NCI-H1930 (cell line): ENCODE measurements at places on chromosomes 11 and 22.
A peak's percentile ranks its signal among the peaks of the same experiment; 100 is the strongest.

DNA sequence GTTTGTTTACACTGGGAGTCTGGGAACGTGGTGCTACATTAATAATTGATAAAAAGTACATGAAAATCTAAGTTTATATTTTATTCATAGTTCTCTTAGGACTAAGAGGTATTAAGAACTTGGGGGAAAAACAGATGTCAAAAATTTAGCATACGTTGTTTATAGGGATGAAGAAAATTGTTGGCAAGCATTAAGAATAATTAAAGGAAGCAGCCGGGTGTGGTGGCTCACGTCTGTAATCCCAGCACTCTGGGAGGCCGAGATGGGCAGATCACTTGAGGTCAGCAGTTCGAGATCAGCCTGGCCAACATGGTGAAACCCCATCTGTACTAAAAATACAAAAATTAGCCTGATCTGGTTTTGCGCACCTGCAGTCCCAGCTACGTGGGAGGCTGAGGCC is 60.7 kb upstream of the ADORA2A start:
- no peak for DNase-seq

DNA sequence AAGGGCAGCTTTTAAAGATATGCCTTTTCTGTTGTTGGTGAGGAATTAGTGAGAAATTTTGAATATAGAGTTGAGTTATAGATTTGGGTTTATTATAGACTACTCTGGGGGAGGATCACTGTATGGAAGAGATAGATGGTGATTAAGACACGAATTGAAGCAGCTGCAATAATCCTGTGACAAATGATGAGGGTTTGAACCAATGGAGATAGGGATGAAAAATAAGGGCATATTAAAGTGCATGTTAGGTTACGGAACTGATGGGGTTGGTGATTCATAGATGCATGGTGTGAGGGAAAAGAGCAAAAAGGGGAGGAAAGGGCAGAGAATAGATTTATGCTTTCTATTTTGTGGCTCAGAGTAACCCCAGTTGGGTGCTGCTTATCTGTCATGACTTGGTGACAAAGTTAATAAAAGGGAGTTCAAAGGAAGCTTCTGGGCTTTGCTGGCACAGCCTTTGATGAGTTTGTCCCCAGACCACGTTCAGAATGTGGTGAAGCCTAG is 11.8 kb downstream of the C11orf87 start:
- DNase-seq: no peak

DNA sequence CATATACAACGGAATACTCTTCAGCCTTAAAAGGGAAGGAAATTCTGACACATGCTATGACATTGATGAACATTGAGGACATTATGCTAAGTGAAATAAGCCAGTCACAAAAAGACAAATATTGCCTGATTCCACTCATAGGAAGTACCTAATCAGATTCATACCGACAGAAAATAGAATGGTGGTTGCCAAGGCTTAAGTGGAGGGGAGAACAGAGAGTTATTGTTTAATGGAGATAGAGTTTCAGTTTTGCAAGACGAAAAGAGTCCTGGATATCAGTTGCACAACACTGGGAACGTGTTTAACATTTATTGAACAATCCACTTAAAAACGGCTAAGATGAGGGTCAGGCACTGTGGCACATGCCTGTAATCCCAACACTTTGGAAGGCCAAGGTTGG is 45.6 kb upstream of the HIPK3 start:
- no peak for DNase-seq

DNA sequence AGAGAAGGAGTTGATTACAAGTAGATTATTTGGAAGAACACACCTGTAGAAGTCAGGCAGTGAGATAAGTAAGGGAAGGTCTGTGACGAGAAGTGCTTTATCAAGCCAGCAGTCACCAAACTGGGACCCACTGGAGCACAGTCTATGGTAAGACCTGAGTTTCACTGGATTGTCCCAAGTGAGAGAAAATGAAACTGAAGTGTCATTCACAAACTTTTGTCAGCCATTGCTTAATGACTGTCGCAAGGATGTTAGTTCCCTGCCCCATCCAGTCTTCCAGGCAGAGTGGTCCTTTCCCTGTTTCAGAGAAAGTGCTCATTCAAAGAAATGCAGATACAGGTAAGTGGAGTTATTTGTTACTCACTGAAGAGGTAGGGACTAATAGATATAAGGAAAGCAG is 728.0 kb upstream of the TENM4 start:
- DNase-seq: no peak

GRCh38 chr22:47295982-47296381 is 533.5 kb downstream of the TBC1D22A start:
- DNase-seq: no peak

DNA sequence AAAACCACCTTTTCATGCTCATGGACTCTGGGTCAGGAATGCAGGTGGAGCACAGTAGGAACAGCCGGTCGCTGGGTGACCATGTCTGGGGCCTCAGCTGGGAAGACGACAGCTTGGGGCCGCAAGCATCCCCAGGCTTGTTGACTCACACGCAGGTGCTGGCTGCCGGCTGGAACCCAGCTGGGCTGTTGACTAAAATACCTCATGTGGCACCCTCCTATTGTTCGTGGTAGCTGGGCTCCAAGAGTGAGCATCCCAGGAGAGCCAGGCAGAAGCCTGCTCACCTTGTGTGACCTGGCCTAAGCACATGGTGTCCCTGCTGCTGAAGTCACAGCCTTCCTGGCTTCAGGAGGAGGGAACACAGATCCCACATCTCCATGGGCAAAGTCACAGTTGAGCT is 9.4 kb downstream of the DPP3 start:
- DNase-seq: no peak

GRCh38 chr22:19377565-19378343 is 53.8 kb downstream of the HIRA start:
- DNase-seq: no peak

DNA sequence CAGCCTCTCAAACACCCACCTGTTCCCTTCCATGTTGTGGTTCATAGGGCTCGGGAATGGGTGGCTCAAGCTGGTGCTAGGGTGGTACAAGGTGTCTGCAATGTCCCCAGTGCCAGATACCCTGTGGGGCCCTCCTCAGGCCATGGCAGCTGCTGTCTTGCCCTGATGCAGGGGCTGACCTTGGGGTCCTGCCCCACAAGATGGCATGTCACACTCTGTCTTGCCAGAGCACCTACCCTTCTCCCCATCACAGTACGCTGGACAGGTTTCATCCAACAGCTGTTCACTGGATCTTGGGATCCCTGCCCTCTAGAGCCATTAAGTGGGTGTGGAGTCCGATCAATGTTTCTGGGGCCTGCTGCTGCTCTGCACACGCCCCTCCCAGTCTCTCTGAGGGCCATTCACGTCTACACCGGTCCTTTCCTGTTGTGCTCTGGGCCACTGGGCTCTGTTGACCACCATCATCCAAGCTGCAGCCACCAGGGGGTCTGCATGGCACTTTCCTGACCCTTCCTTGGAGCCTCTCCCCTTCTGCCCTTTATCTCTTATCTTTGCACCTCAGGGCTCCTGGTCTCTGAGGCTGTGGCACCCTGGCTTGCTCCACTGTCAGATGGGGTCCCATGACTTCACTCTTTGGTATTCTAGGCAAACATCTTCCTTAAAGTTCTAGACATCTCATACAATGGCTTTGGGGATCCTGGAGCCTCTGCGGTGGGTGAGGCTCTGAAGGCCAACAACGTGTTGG is 7.1 kb downstream of the LRRC74B start:
- DNase-seq: no peak

DNA sequence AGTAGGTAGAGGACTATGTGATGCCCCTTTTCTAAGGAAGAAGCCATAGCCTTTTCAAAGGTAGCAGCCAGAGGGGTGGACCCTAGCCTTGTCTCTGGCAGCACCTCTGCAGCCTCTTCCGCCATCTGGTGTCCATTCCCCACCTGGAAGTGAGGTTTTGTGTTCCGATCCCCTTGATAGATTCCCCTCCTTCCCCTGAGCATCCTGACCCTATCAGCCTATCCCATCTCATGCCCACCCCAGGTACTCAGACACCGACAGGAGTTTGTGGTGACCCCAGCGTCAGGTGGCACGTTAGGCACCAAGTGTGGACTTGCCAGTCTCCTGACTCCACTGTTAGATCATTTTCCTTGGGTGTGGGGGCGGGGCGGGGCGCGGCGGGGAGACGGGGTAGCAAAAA is 398 bp upstream of the FAM89B start:
- peak; percentile 52 for DNase-seq

GRCh38 chr11:64358907-64359711 is at the start of gene RPS6KA4:
TSS of gene RPS6KA4 (plus strand) at chr11:64359162. CDS start at chr11:64359236, 74 bp downstream.
- DNase-seq: peak; percentile 65

DNA sequence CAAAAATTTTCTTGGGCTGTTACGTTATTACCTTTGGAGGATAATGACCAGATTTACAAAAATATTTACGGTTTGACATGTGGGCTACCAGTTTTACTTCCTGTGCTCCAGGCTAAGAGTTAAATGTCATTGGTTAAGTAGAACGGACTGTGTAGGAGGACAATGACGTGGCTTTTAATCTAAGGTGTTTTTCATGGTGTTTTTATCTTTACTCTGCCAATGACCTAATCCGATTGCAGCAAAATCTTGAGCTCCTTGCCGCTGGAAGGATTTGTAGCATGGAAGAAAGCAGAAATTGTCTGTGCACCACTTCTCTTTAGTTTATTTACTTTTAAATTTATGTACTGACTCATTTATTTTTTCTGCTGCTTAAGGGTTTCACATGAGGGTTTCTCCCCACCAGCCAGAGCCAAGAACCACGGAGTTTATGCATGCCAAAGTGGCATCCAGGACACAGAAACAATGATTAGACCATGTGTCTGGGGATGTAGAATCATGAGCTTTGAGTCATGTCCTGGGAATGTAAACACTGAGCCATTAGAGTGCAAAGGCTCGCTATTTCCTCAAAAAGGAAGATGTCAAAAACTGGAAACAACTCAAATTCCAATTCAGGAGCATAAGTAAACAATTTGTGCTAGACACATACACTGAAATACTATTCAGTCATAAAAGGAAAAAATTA is 1.9 kb upstream of the CARD16 start:
- DNase-seq: no peak

DNA sequence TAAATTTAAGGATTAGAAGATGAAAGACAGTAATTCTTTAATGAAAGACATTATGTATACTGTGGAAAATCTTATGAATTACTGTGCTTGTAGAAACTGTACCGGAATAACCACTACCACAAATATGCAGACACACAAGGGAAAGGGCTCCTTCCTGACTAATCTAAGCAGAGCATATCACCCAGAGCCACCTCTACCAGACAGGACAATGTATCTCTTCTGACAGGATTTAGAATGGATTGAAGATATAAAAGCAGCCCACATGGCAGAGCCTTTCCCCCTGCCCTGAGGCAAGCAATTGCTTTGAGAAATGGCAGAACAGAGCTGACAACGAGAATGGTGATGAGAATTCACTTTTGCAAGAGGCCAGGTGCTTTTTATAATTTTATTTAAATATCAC is 144.1 kb downstream of the NOX4 start:
- DNase-seq: no peak

DNA sequence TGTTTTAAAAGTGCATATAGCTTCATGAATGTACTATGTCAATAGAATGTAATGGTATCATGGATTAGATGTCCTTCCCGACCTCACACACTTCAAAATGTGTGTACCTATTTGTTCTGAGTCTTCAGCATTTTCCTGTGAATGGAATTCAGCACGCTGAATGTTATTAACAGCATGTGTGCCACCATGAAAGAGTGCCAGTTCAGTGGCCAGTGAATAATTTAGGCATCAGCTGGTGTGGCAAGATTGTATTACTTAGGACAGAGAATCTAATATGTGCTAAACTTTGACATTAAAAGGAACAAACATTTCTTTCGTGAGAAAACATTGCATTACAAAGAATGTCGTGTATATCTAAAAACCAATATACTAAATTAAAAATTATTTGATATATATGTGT is 46.4 kb downstream of the HIPK3 start:
- no peak for DNase-seq

GRCh38 chr11:68338051-68338780 is 25.8 kb downstream of the LRP5 start:
- no peak for DNase-seq

GRCh38 chr11:795634-796564 is 2.2 kb downstream of the SLC25A22 start:
- DNase-seq: peak; percentile 22

- no peak for DNase-seq
Measured at GRCh38 chr22:44754998-44755397, 2.6 kb downstream of the ARHGAP8 start.

- peak; percentile 64 for DNase-seq
Measured at GRCh38 chr11:118634431-118635236, 27.2 kb downstream of the PHLDB1 start.

- no peak for DNase-seq
Measured at GRCh38 chr11:9001736-9002135, 2.1 kb downstream of the NRIP3 start.

DNA sequence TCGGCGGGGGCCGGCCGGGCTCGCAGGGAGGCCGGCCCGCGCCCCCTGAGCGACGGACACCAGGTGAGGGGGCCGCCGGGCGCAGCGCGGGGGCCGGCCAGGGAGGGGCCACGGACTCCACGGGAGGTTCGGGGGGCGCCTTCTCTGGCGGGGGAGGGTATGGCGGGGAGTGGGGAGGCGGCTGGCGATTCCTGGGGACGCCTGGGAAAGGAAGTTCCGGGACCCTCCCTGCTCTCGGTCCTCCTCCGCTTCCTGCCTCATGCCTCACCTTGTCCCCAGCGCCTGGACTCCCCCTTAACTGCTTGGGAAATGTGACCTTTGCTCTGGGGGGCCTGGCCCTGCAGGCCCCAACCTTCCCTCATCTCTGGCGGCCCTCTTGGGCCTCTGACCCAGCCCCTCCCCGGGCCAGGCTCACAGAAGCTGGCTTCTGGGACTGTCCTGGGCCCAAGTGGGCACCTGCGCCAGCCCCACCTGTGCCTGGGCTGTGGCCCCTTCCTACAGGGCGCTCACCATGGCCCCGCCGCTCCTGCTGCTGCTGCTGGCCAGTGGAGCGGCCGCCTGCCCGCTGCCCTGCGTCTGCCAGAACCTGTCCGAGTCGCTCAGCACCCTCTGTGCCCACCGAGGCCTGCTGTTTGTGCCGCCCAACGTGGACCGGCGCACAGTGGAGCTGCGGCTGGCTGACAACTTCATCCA is 516 bp downstream of the LRFN4 start:
- no peak for DNase-seq

GRCh38 chr11:123073343-123074057 is 11.6 kb upstream of the HSPA8 start:
- no peak for DNase-seq

DNA sequence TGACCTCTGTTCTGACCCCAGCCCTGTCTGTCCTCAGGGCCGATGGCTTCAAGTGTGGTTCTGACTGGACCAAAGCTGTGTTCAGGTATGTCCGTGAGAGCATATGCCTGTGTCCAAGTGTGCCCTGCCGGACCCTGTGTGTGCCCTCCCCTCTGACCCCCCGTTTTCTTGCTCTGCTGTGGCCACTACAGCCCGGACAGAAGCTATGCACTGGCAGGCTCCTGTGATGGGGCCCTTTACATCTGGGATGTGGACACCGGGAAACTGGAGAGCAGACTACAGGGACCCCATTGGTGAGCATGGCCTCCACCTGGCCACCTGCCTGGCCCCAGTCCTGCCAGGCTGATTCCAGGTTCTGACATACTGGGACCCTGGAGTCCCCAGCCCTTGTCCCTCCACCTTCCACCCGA is 14.5 kb downstream of the ATG16L2 start:
- DNase-seq: no peak
